ENCODE measurements at places on chromosomes 12 and 14.
A peak's percentile ranks its signal among the peaks of the same experiment; 100 is the strongest.

- DNase-seq = no peak
These were observed 80.0 kb upstream of the SLC8A3 start for GRCh38 chr14:70268760-70269159.

DNA sequence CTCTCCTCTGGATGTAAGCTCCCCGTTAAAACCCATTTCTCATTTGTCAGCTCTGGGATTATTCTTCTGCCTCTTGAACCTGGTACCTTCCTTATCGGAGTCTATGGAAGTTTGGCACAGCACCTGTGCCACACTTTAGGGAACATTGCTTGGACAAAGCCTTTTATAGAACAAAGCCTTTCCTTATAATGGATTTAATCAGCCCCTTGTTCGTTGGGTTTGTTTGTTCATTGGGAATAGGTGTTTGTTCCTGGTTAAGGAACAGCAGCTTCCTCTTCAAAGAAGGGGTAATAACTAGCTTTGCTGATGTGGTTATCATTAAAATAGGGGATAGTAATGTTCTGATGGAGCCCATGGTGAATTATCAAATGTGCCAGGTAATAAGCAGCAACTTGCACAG lies 70.4 kb downstream of the NRXN3 start:
- DNase-seq = no peak

- DNase-seq = no peak
These were observed 82.9 kb upstream of the CLMN start for GRCh38 chr14:95402578-95402977.

DNA sequence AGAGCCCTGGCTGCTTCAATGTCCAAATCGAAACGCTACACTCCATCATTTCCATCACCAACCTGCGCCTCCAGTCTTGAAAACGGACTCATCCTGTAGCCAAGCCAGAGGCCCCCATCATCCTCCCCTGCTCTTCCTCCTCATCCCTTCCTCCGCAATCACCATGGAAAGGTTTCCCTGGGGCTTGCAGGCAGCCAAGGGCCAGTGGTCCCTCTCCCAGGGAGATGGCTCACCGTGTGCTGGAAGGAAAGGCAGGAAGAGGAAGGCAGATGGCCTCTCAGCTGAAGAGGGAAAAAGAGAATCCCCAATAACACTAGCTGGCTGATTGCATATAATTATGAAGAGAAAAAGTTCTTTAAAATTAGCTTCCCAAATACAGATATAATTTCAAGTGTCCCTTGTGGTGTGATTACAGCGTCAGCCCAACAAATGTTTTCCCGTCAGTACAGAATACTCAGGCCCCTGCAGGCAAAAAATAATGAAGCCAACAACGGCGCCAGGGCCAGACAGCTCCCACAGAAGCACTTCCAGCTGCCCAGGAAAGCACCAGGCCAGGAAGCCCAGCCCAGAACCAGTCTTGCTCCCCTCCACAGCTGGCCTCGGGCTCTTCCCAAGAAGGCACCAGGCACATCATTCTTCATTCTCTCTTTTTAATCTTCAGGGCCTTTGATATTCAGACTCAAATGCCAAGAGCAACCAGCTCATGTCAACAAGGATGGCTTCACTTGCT lies 24.7 kb downstream of the ITPK1 start:
- DNase-seq = peak; percentile 47

DNA sequence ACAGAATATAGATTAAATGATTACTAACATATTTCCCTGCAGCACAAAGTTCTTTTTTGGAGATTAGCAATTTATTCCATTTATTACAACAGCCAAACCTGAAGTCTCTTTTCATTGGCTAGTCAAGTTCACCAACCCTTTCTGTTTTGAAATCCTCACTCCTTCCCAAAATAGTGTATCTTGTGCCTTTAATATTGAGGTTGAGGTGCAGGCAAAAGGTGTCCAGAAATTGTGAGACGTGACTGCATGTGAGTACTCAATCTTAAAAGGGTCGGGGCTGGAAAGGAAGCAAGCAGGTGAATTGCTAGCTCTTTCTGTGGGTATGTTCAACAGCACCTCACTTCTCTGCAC lies 11.1 kb upstream of the FOXN3 start:
- DNase-seq = no peak

DNA sequence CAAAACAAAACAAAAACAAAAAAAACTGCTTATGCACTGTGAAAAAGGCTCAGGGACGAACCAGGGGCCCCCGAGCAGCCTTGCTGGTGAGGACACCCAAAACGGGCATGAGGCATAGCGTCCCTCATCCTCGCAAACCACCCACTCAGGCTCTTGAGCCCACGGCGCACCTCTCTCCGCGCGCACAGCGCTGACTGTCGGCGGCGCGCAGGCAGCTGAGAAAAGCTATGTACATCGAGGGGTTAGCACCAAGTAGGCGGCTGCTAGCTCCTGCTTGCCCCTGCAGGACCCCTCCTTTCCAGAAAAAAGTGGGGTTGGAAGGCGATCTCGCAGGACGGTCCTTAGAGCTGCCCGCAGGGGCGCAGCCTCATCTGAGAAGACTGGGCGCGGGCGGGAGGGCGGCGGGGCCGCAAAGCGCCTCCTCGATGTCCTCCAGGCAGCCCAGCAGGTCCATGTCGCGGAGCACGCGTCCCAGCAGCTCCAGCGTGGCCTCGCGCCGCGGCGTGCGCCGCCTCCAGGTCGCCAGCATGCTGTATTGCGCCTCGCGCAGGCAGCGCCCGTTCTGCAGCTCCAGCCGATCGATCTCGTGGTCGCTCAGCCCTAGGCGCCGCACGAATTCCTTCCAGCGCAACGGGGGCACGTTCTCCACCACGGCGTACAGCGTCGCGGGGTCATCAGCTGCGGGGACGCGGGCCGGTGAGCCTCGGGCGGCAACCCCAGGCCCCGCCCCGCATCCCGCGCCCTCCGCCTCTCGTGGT lies 12.8 kb downstream of the TNFRSF1A start:
- no peak for DNase-seq

GRCh38 chr14:98914942-98915341 lies 357.1 kb downstream of the BCL11B start:
- no peak for DNase-seq

- DNase-seq = no peak
These were observed 67.8 kb downstream of the FLRT2 start for GRCh38 chr14:85597701-85598100.

DNA sequence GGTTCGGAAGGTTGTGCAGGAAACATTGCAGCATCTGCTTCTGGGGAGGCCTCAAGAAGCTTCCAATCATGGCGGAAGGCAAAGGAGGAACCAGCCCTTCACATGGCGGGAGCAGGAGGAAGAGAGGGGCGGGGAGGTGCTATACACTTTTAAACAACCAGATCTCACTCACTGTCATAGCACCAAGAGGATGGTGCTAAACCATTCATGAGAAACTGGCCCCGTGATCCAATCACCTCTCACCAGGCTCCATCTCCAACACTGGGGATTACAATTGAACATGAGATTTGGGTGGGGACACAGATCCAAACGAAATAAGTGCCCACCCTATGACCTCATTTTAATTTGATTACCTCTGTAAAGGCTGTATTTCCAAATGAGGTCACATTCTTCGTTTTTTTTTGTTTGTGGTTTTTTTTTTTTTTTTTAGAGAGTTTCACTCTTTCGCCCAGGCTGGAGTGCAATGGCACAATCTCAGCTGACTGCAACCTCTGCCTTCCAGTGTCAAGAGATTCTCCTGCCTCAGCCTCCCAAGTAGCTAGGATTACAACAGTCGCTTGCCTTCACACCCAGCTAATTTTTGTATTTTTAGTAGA lies 11.4 kb upstream of the ORAI1 start:
- DNase-seq = no peak

DNA sequence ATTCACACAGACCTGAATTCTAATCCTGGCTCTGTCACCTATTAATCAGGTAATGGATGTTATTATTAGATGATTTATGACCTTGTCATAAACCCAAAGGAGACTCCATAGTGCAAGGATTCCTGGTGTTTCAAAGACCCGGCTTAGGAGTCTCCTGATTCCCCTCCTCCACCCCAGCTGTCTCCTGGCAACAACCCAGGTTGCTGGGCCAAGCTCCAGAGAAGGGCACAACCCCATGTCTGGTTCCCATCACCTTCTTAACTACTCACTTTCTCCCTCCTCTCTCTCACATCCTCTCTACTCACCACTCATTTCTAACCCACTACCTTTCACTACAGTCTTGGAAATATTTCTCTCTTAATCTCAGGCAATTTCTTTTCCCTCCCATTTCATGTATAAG lies 41.6 kb downstream of the RHOJ start:
- no peak for DNase-seq

- no peak for DNase-seq
These were observed 444.7 kb upstream of the FBXO33 start for GRCh38 chr14:39876916-39877315.

DNA sequence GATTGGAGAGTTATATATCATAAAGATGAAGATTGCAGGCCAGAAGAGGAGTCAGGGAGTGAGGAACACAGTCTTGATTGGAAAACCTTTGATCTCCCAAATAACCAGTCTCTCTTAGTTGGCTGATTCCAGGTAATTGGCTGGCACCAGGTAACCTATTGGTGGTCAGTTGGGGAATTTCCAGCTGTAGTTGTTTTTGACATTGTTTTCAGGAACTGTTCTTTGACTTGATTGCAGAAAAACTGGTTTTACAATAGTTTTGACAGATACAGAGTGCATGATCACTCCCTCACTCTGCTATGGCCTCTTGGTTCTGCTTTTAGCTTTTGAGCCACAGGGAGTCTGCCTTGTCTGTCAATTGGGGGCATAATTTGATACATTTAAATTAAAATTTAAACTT lies 71.6 kb downstream of the ZNF641 start:
- DNase-seq = no peak

GRCh38 chr12:67501362-67501761 lies 147.2 kb upstream of the DYRK2 start:
- DNase-seq = no peak

- peak; percentile 81 for DNase-seq
These were observed 53.8 kb downstream of the PEBP1 start for GRCh38 chr12:118189741-118190191.
